CD4-positive, alpha-beta T cell treated with Interleukin-15 for 4 hours (primary cell): ENCODE measurements at places on chromosomes 16 and 17.

- DNase-seq, result no peak
Observed at GRCh38 chr16:57061084-57061905, 31.1 kb upstream of the CPNE2 start.

DNA sequence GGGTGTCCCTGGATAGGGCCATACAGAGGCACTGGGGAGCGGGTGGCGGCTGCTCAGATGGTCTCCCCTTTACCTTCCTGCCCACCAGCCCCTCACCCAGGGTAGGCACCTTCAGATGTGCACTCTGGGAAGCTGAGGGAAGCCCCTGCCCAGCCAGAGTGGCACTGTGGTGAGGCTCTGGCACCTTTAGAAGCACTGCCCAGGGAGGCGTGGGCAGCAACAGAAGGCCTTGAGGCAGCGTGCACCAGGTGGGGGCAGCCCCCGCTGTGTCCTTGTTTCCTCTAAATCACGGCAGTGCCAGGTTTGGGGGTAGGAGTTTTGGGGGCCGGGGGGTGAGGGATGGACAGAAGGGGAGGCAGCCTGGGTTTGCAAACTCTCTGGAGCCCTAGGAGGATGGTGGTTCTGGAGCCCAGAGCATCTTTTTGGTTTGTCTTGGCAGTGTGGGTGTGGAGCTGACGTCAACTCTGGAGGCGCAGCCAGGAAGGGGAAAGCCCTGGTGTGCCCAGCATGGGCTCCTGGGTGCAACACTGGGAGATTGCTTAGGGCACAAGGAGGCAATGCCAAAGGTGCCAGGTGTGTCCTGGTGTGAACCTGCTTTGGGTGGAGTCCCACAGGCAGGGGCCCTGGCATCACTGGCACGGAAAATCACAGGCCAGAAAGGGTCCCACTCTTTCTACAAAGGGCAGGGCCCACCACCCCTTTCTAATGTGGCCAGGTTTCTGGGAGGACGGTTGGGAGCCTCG is 23.1 kb upstream of the CDC42EP4 start:
- no peak for DNase-seq

GRCh38 chr17:66684261-66684660 is 150.7 kb upstream of the CACNG5 start:
- no peak for DNase-seq

- no peak for DNase-seq
Observed at GRCh38 chr17:27346228-27346899, 52.5 kb downstream of the WSB1 start.

DNA sequence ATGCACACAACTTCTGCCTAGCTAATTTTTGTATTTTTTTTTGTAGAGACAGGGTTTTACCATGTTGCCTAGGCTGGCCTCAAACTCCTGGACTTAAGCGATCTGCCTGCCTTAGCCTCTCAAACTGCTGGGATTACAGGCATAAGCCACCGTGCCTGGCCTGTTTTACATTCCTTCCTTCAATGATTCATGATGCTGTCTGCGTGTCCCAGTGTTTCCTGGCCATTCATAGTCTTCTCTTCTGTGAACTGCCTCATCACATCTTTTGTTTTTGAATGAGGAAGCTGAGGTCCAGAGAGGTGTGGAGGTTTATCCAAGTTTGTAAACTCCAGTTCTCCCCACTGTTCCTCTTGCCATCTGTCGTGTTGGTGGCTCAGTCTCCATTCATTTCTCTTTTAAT is 64.5 kb upstream of the MED9 start:
- DNase-seq, result no peak
